Sciatic nerve (tissue), 2 donors: ENCODE measurements at places on chromosomes 11 and 22.

- DNase-seq: no peak
These were observed 772 bp downstream of the SLC25A45 start for GRCh38 chr11:65381716-65382032.

GRCh38 chr11:70104419-70104818, 26.3 kb downstream of the ANO1 start:
- no peak for DNase-seq

GRCh38 chr22:24441406-24442351, 14.3 kb downstream of the ADORA2A start:
- DNase-seq: no peak

DNA sequence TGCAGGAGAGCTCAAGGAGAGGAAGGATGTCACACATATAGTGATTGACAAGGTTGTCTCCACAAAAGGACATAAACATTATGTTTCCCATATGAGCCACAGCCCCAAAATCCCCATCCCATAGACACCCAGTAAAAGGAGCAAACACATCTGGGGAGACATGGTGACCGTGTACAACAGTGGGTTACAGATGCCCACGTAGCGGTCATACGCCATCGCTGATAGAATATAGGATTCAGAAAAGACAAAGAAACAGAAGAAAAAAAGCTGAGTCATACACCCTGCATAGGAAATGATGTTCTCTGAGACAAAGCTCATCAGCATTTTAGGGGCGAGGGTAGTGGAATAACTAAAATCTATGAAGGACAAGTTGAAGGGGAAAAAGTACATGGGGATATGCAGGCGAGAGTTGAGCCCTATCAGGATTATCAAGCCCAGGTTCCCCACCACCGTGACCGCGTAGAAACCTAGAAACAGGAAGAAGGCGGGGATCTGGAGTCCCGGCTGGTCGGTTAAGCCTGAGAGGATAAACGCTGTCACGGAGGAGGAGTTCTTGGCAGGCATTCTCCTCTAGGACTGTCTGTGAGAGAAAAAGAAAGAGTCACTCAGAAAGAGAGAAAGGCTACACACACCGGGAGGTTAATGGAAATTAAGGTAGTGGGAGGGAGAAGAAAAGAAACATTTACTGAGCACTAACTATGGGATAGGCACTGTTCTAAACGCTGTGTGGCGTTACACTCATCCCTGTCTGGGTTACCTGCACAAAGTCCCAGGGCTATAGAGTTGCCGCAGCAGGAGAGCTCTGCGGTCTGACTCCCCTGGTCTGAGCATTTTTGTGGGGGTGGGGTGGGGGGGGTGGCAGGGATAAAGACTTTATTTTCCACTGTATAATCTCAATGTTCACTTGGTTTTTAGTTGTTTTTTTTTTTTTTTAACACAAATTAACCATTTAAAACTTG, 36.1 kb upstream of the OR8B8 start:
- DNase-seq: no peak

DNA sequence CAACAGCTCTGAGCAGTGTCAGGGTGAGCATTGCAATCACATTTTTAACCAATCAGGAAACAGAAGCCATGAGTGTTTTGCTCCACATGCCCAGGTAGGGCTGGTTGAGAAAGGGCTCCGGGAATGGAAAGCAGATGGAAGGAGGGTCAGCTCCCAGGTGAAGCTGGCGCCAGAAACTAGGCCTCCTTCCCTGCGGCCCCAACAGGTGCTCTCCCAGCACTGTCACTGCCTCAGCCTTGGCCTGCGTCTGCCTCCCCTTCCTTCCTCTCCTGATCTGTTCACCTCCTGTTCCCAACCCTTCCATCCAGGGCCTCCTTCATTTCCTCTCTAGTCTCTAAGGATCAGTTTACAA, 4.6 kb upstream of the VSIG10L2 start:
- DNase-seq: no peak

DNA sequence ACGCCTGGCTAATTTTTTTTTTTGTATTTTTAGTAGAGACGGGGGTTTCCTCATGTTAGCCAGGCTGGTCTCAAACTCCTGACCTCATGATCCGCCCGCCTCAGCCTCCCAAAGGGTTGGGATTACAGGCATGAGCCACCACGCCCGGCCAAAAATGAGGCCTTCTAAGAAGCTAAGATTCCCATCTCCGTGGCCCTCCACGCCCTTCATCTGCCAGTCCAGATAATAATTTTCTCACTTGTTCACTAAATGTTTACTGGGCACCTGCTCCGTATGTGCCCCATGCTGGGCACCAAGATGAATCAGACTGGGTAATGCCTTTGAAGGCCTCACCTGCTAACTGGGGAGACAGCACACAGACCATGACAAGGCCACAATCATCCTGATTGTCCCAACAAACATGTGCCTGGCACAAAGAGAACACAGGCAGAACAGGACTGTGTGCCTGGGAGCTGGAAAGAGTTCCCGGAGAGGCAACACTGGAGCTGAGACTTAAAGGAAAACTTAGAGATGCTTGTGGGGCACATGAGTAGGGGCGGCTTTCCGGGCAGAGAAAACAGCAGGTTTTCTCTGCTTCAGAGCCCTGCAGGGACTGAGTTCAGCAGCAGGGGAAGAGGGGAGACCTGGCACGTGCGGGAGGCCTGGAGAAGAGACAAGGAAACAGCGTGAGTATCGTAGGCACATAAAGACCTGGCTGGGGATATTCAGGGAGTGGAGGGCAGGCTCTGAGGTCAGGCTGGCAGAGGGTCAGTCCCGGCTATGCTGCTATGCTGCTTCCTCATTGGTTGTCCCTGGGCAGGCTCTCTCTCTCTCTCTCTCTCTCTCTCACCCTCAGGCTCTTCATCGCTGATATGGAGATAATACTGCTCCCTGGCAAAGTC, 2.4 kb downstream of the KIAA0930 start:
- DNase-seq: no peak

GRCh38 chr11:93773045-93773477, 11.0 kb upstream of the MED17 start:
- DNase-seq: no peak

- DNase-seq: no peak
These were observed 22.7 kb upstream of the OPCML start for GRCh38 chr11:133555034-133555433.

DNA sequence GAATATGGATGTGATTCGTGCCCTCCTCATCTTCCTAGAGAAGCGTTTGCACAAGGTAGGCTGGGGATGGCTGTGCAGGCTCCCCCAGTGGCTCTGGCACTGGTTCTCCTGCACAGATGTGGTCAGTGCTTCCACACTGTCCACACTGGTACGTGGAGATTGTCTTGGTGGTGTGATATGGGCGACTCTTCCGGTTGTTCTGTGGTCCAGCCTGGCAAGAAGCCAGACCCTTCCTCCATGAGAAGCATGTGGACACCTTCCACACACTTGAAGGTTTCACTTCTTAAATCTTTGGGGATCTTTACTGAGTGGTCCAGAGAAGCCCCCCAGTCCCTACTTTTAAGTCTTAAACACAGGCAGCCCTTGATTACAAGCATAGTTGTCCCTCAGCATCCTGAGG, 3.8 kb downstream of the RIC8A start:
- DNase-seq: peak; percentile 57

GRCh38 chr11:103031834-103032233, 60.1 kb downstream of the DCUN1D5 start:
- DNase-seq: no peak

DNA sequence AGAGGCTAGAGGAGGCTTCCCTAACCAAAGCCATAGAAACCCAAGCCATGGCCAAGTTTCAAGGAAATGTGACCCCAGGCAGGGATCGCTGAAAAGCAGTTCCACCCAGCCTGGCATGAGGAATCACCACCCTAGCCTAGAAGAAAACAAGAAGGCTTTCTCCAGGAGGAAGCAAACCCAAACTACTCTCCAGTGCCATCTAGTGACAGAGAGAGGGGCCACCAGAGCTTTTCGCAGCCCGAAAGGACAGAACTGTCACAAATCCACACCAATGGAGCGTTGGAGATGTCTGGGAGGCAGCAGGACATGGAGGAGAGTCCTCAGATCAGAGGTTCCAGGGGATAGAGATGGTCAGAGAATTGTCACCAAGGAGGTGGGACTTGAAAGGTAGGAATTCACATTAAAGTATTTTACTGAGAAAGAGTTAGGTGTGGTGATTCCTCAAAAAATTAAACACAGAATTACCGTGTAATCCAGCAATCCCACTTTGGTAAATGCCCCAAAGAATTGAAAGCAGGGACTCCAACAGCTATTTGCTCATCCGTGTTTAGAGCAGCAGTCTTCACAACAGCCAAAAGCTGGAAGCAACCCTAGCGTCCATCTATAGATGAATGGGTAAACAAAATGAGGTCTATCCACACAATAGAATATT, 67.3 kb upstream of the NUP50 start:
- peak; percentile 69 for DNase-seq

- DNase-seq: peak; percentile 10
These were observed 23.2 kb downstream of the IFITM10 start for GRCh38 chr11:1727096-1727690.

- no peak for DNase-seq
These were observed 33.7 kb upstream of the PITPNB start for GRCh38 chr22:27952779-27953178.

GRCh38 chr22:39621826-39622225, 51.3 kb downstream of the CACNA1I start:
- no peak for DNase-seq

DNA sequence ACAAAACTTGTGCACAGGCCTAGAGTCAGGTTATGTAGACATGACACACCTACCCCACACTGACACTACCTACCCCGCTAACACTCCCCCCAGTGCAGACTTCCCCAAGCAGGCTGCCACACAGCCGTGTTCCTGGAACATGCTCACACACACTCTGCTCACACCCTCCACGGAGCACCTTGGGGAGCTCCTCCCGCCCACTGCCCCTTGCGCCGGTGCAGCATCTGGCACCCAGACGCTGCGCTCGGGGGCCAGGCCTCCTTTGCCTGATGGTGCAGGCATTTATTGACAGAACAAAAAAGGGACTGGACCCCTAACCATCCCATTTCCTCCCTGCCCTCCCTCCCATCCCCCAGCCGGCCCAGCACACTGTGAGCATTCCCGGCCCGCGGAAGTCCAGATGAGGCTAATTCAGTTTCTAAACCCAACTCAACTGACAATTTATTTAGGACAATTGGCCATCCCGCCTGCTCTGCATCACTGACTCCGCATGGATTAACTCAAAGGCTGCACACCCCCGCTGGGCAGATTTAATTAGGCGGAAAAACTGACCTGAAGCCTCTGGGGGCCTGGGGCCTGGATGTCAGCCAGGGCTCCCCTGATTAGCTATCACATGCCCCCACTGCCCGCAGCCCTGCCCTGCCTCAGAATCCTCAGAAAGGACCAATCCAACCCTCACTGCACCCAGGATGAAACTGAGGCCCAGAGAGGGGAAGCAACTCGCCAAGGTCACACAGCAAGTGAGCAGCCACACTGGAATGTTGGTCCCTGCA, 30.1 kb downstream of the KCNC1 start:
- DNase-seq: no peak

GRCh38 chr11:104163100-104164027, 583 bp downstream of the PDGFD start:
- DNase-seq: peak; percentile 62

GRCh38 chr22:42945736-42946135, 69.2 kb downstream of the PACSIN2 start:
- no peak for DNase-seq

DNA sequence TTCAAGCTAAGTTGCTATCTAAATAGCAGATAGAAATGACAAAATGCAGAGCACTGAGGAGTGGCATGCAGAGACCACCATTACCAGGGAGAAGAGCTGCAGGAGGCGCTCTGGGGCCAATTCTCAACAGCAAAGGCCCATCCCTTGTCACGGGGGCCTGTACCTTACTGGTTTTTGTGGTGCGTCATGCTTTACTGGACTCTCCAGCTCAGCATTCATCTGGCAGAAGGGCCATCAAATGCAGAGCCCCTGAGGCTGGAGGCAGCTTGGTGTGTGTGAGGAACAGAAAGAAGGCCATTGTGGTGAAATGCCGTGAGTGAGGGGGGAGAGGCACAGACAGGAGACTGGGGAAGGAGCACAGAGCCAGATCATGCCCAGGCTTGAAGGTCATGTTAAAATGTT, 56.5 kb upstream of the NAV2 start:
- no peak for DNase-seq

DNA sequence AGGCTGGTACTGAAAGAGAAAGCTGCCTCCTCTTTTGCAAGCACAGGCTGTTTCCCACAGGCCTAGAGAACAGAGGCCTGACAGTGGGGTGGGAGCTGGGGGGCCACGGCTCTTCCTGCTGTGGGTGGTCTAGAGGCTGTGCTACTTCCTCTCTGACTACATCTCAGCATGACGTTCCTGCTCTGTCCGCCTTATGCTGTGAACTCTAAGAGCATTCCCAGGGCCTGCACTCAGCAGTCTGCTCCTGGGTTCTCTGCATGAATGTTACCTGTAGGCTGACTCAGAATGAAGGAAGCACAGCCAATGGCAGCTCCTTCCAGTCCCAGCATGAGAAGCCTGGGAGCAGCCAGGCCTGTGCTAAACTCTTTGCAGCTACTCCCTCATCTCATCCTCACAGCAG, 534.3 kb downstream of the NTM start:
- no peak for DNase-seq

GRCh38 chr11:33532720-33533385, 167.8 kb downstream of the C11orf91 start:
- no peak for DNase-seq

- DNase-seq: peak; percentile 72
These were observed 97.2 kb downstream of the GRIK4 start for GRCh38 chr11:120608760-120609211.

DNA sequence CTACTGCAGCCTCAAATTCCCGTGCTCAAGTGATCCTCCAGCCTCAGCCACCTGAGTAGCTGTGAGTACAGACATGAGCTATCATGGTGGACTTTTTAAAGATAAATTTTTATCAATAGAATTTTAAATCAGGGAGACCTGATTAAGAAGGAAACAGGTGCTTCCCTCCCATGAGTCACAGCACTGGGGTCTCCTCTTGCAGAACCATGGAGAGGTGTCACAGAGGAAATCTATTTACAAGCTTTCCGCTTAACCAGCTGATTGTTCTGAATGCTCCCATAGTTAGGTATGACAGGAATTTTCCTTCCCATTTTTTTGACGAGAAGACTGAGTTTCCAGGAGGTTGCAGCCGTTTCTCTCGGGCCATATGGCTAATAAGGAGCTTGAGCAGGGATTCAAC, 516.1 kb downstream of the MIAT start:
- DNase-seq: no peak

DNA sequence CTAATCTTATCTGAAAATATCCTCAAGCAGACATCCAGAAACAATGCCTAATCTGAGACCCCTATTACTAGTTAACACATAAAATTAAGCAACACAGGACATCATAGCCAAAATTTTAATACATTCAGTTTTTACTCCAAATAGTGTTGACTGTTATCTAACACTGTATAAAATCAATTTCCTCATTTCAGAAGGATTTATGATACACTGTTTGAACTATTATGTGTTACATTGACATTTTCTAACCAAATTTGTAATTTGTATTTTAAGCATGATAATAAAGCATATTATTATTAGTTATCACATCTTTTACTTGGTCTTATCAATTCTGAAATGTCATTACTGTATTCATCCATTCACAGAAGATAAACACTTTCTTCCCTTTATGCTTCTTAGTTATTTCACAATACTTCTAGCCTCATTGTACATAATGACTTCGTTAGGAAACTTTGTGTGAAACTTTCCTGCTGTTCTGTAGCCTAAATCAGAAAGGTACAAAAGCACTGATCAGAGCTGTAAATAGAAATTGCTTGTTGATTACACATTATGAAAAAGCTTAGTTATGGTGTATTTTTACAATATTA, 1248.9 kb downstream of the JRKL start:
- no peak for DNase-seq
